ENCODE measurements at places on chromosomes 4 and X. TPM values are rescaled to one million over a fixed set of nuclear protein-coding genes. Genes with fewer than 3 reads are reported as not detected.

The SPOCK3 gene
- not detected for total RNA-seq

The EDA2R gene
- not detected for total RNA-seq

The NFXL1 gene
- 15.5 TPM for total RNA-seq

The TEC gene
- 6.6 TPM for total RNA-seq

The MSL3 gene
- 39.3 TPM for total RNA-seq

DNA sequence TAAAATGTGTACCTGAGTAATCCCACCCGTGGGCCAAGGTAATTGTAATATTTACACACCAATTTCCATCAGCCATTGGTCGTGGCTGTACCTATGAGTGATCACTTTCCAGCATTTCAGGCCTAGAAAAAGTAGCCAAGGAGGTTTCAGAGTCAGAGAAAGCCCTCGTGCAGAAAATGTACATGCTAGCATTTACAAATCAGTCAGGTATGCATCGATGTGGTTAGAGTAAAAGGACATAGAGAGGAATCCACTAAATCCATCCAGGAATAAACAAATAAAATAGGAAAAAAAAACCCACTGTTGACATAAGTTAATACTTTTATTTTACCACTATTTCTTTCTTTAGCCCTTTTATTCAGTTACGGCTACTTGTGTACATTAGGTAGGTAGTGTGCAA lies 256.8 kb downstream of the TRIML1 start:
- DNase-seq = no peak

DNA sequence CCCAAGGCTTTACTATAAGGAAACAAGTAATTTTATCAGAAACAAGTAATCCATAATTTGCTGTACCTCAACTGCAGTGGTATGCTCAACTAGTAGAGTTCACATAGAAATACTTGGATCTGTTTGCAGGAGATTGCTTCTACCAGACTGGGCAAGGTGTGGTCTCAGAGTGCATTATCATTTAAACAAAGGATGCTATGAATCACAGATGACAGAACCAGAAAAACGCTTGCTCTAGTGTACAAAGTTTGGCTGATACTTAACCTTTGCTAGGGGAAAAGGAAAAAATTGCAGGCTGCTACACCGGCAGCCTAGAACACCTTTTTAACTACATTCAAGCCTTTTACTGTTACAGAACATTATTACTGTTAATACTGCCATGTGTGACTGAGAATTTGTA lies 97.1 kb downstream of the ENOX2 start:
- DNase-seq = peak; percentile 71

- DNase-seq = no peak
Measured at GRCh38 chrX:53494436-53494835, 60.3 kb upstream of the HSD17B10 start.

- DNase-seq = no peak
Measured at GRCh38 chr4:187158003-187158402, 434.3 kb upstream of the FAT1 start.

- no peak for DNase-seq
Measured at GRCh38 chr4:66273110-66273509, 602.8 kb upstream of the EPHA5 start.

DNA sequence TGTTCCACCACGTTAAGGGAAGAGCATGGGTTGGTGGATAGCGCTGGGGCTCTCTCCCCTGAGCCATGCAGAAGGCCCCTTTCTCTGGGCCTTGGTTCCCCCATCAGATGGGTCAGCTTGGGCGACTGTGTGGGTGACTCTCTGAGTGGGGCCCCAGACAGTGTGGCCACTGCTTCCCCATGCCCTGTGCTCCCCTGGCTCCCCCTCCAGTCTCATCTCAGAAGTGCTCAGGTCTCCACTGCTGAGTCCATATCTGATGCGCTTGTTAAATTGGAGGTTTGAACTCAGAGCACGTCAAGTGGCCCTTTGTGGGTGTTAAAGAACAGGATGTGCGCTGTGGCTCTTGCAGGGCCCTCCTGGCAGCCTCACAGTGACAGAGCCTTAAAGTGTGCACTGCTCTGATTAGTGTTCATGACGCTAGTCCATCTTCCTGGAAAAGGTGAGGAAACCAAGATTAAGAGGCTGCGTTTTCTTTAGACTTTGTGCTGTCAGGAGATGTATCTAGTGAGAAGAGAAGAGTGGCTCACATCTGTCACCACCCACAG lies 59.8 kb downstream of the NELFA start:
- no peak for DNase-seq

Data from PC-9 (cell line).